ENCODE measurements at places on chromosomes 12 and 14.

- no peak for DNase-seq
Observed at GRCh38 chr12:107894589-107894988, 120.1 kb downstream of the ASCL4 start.

DNA sequence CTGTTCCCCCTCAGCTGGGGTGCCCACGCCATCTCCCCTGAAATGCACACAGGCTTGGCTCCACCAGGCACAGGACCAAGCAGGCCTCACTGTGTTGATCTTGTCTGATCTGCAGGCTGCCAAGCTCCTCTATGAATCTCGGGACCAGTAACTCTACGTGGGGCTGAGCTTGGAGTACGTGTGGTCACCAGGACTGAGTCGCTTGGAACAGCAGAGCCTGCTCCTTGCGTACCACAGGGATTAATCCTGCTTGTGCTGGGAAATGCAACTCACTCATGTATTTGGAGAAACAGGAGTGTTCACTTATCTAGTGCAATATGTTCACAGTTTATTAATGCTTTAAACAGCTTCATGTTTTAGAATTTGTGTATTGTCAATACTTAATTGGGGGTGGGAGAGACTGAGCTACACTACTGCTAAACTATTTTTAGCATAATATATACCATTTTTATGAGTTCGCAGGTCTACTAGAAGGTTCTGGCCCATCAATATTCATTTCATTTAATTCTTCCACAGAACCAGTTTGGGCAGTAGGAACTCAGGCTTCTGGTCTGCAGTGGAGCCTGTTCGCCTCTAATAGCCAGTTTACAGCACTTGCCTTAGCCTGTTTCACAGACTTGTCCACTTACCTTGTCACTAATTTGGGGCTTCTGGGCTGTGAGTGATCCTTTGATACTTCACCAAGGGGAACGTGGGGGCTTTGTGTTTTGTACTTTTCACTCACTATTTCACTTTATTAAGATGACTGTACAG is 17.4 kb downstream of the ZFYVE21 start:
- no peak for DNase-seq

- no peak for DNase-seq
Observed at GRCh38 chr12:114420944-114421335, 15.0 kb upstream of the TBX5 start.

- no peak for DNase-seq
Observed at GRCh38 chr12:83827193-83827592, 1085.4 kb downstream of the SLC6A15 start.

DNA sequence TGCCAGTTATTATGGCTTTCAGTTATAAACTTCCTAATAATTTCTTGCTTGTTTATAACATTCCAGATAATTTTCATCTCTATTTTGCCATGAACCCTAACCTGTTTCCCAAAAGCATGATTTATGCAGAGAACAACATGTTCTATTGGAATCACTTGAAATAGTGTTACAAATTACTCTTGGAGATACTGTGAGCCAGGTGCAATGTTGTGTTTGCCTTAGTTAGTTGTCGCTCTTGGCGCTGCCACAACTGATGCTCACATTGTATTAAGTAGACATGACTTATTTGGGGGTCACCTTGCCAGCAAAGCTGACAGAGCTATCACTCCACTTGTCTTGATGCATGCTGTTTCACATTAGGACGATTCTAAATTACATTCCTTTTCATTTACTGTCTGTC is 49.4 kb downstream of the TSPAN8 start:
- no peak for DNase-seq

- no peak for DNase-seq
Observed at GRCh38 chr14:83289896-83290295, 1756.2 kb upstream of the SEL1L start.

- no peak for DNase-seq
Observed at GRCh38 chr12:11854011-11854499, 204.6 kb downstream of the ETV6 start.

DNA sequence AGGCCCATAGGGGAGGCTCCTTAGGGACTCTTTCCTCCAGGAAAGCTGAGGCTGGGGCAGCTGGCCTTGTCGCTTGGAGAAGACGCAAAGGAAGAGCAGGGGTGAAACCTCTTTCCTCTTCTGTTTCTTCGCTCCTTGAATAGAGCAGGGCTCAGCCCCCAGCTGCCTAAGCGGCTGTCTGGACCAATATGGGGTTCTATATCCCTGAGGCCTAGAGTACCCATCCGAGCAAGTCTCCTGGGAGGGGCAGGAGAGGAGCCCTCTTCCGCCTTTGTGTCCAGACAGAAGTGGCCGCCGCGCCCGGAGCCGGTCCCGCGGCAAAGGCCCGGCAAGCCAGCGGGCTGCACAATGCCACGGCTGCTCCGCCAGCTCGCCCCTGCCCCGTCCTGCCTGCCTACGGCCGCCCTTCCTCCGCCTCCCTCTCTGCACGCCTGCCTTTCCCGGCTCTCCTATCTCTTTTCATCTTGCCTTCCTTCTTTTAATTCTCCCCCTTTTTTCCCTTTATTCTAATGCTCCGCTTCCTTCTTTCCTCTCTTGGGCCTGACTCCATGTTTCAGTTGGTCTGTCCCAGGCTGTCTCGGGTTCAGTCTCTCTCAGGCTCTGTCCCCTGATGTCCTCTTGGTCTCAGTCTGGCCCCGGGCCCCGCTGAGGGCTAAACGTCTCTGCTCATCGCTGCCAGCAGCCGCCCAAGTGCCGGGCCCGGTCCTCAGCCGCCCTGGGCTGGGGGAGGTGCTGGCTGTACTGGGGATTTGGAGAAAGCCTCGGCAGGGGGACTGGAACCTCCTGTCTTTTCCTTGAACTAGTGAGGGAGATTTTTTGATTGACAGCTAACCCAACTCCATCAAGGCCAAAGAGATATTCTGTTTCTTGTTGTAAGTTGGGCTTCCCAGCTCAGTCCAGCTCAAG is 2.5 kb upstream of the HOXC9 start:
- no peak for DNase-seq

DNA sequence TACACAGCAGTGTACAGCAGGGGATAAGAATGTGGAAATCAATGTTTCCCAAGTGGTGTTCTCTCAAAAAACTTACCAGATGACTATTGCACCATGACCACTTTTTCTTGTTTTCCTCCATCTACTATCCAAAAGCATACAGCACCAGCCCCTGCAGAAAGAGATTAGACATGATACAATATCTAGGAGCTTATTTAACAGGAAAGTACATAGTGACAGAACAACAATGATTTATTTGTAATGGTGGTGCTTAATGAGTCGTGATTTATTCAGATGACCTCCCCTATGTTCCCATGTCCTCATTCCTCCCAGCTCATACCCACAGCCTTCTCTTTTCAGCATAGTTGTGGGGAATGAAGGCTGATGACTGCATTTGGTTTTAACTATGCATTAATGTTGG is 413.6 kb downstream of the BTG1 start:
- no peak for DNase-seq

GRCh38 chr14:91363776-91364523 is 53.7 kb downstream of the CCDC88C start:
- DNase-seq = no peak

DNA sequence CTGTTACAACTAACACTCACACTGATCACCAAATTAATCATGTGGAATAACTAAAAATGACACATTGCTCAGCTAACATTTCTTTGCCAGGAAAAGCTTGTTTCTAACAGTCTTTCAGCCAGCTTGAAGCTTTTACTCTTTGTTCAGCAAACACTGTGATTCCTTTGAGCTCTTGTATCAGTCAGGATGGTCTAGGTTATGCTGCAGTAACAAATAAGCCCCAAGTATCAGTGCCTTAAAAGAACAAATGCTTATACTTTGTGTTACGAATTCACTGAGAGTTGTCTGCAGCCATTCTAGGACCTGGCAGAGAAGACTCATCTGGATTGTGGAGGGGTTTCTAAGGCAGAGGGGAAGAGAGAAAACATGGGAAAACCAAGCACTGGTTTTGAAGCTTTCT is 47.6 kb upstream of the PIWIL1 start:
- DNase-seq = no peak

GRCh38 chr14:93962701-93963601 is 13.4 kb downstream of the ASB2 start:
- DNase-seq = peak; percentile 73

DNA sequence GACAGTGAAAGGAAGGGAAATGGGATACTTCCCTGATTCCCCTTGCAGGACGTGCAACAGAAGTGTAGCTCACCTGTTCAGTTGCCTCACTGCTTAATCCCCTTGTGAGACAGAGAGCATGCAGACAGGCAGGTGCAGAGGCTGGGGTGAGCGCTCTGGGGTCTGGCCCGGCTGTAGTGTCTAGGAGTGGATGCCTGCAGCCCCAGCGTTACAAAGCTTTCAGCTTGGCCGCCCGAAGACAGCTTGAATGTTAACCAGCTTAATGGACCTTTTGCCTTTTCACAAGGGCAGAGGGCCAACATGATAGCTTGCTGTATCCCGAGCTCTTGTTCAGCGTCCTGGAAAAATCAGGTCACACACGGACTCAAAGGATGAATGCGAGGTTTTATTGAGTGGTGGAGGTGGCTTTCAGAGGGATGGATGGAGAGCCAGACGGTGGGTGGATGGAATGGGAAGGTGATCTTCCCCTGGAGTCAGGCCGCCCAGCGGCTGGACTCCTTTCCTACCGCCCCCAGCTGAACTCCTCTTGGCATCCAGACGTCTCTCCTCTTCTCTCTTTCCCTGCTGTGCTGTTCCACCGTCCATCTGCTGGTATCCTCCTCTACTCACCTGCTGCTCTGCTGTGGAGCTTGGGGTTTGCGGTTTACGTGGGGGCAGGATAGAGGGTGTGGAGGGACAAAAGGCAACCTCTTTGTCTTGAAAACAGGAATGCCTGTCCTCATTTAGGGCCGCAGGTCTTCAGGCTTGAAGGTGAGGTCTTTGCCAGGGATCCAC is 86.2 kb upstream of the RESF1 start:
- DNase-seq = no peak

DNA sequence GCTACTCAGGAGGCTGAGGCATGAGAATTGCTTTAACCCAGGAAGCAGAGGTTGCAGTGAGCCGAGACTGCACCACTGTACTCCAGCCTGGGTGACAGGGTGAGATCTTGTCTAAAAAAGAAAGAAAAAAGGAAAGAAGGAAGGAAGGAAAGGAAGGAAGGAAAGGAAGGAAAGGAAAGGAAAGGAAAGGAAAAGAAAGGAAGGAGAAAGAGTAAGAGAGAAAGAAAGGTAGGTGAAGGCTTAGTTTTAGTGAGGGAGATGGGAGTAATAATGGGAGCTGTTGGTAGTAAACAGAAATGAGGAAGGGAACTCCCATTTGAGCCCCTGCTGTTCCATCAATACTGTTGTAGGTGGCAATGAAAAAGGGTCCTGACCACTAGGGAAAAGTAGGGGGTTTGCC is 28.8 kb downstream of the SLC24A4 start:
- DNase-seq = no peak

DNA sequence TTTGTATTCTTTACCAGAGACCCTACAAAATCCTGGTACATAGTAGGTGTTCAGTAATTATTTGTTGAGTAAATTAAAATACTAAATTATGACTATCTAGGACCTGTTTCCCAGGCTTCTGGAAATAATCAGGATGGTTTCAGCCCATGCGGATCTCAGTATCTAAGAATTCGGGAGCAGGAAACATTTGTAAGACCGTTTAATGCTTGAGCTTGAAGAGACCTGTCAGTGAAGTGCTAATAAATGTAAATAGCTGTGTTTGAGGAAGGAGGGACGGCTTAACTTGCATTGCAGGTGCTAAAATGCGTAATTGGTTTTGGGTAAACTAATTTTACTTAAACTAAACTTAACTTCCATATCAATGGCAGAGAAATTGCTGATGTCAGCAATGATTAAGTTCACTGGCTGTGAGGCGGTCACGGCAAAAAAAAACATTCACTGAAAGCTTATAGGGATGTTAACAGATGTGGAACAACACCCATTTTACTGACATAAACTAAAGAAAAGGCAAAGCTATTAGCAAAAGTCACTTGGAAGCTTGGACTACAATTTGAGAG is 28.6 kb upstream of the AEBP2 start:
- no peak for DNase-seq

GRCh38 chr14:53006931-53007562 is 56.2 kb upstream of the FERMT2 start:
- no peak for DNase-seq

DNA sequence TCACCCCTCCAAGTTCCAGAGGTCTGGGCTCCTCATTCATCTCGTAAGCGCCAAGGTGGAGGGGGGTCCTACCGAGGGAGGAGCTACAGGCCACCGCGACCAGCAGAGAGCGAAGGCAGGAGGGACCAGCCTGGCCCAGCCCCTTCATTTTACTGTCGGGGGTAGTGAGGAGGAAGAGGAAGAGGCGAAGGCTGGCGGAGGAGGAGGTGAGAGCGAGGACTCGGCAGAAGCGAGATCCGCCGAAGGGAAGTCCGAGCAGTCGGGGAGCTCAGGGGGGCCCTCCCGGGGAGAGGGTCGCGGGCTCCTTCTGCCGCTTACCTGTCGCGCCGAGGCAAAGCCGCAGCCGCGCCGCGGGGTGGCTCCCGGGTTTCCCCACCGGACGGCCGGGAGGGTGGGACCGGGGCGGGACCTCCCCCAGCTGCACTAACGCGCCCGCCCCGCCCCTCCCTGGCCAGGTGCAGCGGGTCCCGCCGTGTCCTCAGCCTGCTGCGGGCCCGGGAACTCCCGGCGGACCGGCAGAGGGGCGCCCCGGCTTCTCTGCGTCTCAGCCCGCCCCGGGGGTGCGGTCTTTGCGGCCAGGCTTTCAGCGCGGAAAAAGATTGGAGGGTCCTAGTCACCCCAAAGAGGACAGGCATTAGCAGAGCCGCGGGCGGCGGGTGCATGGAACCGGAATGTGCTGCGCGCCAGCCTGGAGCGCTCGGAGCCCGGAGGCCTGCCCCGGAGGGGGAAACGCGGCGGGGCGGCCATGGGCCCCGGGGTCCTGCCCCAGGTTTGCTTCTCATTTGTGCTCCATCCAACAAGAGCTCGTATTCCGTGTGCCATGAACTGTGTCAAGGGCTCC is at the start of gene GALNT6:
GALNT6 (minus strand) TSS at position 124 of the 841 bp plus-strand sequence. CDS start 11,625 bp downstream, outside the sequence.
- DNase-seq = peak; percentile 79

DNA sequence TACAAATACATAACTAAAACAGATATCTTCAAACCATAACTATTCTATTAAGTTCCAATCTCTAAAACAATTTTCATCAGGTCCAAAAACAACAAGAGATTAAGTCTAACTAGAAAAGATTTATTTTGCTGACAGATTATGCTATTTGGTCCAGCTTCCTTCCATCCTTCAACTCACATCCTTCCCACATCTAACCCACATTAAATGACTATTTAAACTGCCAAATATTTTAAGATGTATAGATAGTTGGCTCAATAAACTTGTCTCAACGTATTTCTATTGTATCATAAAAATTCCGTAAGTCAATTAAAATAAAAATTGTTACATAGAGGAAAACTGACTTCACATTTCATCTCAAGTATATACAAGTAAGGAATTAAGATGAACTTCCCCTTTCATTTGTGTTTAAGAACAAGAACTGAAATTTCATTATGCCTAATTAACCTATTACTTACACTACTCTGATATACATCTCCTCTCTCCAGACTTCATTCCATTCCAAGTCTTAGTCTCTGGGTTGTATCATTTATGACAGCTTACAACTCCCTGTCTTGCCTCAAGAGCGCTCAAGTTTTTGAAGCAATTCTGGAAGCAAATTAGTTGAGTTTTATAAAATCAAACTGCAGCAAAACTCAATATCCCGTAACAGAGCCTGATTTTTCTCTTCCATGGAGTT is 25.4 kb downstream of the PAWR start:
- DNase-seq = no peak
